SK-N-SH (cell line): ENCODE measurements at places on chromosomes 1 and 21.

- DNase-seq: no peak
These were observed 41.1 kb downstream of the IL6R start for GRCh38 chr1:154446292-154446691.

DNA sequence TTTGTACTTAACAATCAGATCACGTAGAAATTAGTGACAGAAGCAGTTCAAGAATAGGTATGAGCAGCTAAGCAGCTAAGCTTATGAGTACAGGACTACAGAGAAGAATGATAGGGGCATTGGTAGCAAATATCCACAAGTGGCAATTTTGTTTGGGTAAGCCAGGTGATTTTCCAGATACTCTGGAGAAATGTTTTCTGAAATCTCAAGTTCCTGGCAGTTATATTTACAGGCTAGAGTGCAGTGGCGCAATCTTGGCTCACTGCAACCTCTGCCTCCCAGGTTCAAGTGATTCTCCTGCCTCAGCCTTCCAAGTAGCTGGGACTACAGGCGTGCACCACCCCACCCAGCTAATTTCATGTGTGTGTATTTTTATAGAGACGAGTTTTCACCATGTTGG is 55.1 kb downstream of the ARID4B start:
- DNase-seq: no peak

GRCh38 chr1:246165826-246166709 is 341.0 kb downstream of the SMYD3 start:
- DNase-seq: no peak

DNA sequence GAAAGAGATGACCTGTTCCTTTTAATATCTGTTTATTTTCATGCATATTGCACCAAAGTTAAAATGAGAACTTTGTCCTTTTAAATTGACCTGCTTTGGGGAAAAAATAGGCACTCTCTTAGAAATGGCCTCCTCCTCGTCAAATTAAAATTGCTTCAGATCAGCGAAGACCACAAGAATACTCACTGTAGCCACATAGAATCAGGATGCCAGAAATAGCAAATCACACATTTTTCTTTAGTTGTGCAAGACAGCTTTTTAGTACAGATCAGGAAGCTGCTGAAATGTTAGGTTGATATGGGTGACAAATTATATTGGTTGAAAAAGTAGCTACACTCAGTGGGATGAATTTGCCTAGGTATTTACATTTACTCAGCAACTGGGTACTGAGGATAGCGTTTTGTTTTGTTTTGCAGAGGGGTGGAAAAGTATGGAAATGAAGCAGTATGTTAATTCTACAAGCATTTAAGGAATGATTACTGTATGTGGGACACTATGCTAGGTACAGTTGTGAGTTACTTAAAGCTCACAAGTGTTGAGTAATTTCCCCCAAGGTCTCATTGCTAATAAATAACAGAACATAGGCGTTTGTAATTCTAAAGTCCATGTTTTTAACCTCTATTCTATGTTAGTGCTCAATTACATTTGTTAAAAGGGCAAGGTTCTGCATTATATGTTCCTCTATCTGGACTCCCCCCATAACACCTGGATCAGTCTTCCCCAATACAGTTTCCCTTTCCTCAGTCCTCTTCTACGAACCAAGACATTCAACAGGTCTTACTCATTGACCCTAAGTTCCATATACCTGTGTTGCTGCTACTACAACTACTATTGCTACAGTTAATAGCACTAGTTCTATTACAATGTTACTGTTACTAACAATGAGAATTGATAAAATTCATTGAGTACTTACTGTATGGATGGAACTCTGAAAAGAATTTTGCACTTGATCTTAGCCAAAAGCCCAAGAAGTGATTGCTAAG is 99.4 kb upstream of the S1PR1 start:
- no peak for DNase-seq

GRCh38 chr1:235945775-235946570 is 79.3 kb upstream of the LYST start:
- DNase-seq: no peak

DNA sequence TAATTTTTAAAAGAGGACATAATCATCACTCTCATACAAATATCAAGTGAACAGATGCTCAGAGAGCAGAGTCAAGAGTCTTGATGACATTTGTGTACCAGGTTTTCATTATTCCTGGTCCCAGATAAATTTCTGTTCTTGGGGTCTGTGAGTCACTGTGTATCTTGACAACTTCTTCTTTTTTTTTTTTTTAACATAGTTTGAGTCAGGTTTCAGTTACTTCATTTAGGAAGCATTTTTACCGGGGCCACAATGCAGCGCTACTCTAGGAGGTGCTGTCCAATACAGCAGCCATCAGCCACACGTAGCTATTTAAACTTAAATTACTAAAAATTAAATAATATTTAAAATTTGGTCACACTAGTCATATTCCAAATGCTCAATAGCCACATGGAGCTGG is 188.1 kb upstream of the SAMSN1 start:
- no peak for DNase-seq
